ENCODE measurements at places on chromosomes 4 and X.

- DNase-seq, result no peak
Observed at GRCh38 chr4:158819942-158820786, 51.3 kb downstream of the FNIP2 start.

DNA sequence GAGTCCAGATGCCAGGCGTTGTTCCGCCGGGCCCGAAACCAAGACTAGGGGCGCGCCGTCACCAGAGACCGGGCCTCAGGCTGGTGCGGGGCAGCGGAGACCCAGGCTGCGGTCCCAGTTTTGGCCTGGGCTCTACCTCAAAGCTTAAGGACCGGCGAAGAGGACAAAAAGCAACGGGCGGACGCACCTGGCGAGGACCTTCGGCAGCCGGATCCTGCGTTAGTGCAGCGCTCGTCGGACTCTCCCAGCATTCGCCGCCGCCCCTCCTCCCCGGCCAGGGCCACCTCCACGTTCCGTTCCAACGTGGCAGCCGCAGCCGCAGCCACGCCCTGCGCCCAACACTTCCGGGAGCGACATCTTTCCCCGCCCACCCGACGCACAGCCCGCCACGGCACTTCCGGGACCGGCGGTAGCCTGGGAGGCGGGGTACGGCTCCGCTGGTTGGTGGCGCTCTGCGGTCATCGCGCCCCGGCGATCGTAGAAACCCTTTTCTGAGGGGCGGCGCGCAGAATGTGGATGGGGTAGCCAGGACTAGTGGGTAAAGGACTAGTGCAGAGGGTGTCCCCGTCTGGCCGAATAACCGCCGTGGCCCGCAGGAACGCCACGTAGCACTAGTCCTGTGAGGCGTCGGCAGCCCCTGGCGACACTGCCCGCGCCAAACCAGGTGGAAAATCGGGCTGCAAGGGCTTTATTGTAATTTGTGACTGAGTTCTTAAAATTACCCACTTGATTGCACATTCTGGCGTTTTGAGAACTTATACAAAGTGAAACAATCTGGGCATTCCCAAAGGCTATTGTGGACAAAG, at the start of gene SEC31A:
Gene SEC31A (minus strand): TSS at position 253 of the 806 bp plus-strand sequence. CDS start 9,217 bp downstream, outside the sequence.
- peak; percentile 69 for DNase-seq

- DNase-seq, result no peak
Observed at GRCh38 chr4:152696764-152697261, 17.0 kb upstream of the TMEM154 start.

DNA sequence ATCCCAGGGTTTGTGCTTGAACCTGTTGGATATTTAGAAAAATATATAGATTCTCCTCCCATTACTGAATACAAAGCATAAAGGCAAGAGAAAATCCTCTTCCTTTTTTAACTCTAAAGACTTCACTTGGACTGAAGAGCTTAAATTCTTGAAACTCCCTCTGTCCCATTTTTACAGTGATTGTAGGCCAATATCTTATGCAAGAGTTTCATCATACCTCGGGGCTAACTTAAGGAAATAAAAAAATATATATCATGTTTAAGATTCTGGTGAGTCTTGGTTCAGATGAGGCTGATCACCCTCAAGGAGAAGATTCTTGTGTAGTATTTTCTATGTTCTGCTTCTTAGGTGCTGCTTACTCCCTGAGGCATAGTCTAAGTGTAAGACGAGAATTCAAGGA, 1449.6 kb downstream of the C4orf33 start:
- no peak for DNase-seq

- no peak for DNase-seq
Observed at GRCh38 chr4:99722006-99722405, 64.4 kb upstream of the C4orf54 start.

DNA sequence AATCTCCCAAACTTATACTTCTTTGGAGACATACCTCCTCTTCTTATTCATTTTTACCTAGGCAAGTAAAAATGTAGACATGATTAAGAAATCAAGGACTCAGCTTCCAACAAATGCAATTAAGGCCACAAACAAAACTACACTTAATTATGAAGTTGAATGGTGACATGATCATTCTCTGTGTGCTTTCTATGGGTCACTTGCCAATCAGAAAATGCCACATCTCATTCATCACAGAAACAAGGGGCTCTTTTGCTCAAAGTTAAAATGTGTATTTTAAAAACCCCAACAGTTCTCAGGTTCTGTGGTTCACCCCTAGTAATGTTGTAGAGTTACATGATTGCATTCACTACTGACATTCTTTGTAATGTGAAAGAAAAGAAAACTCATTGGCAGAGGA, 273.5 kb downstream of the DCHS2 start:
- DNase-seq, result no peak

DNA sequence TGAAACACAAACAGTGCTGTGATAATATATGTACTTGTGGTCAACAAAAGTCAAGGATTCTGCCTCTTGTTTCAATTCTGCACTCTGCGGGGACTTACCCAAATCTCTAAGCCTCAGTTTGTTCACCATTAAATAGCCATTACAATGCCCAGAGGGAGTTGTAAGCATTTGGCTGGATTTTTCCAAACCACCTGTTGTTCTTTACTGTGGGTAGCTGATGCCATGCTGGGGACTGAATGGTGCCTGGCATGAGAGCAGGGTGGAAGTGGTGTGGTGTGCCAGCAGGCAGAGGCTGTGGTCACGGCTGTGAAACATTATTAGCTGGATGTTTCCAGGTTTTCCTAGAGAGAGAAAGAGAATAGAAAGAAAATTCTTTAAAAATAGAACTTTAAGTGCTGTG, 60.7 kb upstream of the PAK3 start:
- no peak for DNase-seq

- DNase-seq, result peak; percentile 34
Observed at GRCh38 chr4:89737888-89738287, 99.1 kb downstream of the SNCA start.

DNA sequence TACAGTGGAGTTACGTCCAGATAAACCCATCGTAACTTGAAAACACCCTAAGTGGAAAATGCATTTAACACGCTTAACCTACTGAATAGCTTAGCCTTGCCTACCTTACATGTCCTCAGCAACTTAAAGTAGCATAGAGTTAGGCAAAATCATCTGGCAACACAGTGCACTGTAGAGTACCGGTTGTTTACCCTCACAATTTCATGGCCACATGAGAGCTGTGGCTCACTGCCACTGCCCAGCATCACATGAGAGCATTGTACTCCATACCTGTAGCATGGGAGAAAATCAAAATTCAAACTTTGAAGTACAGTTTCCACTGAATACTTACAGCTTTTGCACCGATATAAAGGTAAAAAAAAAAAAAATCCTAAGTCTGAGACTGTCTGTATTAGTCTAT, 40.6 kb downstream of the GUCY1A1 start:
- DNase-seq, result no peak

DNA sequence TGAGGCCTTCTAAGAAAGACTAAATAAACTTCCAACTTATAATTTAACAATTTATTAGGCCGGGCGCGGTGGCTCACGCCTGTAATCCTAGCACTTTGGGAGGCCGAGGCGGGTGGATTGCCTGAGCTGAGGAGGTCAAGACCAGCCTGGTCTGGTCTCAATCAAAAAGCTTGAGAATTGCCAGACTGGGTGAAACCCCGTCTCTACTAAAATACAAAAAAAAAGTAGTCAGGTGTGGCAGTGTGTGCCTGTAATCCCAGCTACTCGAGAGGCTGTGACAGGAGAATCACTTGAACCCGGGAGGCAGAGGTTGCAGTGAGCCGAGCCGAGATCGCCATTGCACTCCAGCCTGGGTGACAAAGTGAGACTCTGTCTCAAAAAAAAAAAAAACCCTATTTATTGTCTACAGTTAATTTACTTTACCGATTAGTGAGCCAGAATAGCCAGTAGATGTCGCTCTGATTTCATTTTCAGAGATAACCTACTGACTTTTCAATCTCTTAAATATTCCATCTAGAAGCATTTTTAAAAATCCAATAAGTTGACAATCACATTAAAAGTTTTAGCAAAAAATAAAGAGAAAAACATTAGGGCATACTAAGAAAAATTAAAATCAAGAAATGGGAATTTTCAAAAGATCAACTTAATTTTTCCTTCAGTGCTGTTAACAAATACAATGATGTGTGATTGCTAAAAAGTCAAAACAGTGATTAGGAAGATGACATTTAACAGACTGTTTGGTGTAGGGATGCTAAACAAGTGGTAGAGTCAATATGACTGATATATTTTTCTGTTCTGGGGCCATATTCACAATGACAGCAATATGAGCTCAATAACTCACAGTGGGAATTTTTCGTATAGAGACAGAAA, 4.3 kb upstream of the SHROOM3 start:
- DNase-seq, result peak; percentile 24

DNA sequence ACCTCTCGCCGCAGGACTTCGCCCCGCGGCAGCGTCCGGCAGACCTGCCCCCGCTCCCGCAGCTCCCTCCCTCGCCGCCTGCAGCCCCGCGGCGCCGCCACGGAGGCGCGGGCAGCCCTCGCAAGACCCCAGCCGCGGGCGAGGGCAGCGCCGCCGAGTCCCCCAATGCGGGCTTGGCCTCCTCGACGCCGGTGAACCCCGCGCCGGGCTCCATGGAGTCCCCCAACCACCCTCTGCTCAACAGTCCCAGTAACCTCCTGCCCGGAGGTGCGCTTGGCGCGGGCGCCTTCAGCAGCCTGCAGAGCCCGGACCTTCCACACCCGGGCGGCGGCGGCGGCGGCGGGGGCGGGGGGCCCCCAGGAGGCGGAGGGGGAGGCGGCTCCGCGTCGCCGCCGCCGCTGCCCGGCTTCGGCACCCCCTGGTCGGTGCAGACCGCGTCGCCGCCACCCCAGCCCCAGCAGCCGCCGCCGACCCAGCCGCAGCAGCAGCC, 1.2 kb downstream of the CPEB2 start:
- no peak for DNase-seq

DNA sequence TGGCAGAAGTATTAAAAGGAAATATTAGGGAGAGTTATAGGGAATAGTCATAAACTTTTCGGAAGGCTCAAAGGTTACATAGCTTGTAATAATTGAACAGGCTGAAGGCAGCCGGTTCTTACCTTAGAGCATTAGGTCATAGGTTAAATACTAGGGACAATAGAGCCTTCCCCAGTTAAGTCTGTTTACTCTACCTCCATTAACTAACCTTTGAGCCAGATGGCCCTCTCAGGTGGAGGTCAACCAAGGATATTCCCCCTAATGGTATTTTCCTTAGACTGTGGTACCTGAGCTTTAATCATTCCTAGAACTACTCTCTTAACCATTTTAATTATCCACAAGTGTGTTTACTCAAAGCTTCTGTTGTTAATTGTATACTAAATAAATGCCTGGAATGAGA, 920.9 kb upstream of the PABPC4L start:
- DNase-seq, result no peak

- DNase-seq, result peak; percentile 87
Observed at GRCh38 chr4:140071806-140072205, 82.2 kb downstream of the MAML3 start.

DNA sequence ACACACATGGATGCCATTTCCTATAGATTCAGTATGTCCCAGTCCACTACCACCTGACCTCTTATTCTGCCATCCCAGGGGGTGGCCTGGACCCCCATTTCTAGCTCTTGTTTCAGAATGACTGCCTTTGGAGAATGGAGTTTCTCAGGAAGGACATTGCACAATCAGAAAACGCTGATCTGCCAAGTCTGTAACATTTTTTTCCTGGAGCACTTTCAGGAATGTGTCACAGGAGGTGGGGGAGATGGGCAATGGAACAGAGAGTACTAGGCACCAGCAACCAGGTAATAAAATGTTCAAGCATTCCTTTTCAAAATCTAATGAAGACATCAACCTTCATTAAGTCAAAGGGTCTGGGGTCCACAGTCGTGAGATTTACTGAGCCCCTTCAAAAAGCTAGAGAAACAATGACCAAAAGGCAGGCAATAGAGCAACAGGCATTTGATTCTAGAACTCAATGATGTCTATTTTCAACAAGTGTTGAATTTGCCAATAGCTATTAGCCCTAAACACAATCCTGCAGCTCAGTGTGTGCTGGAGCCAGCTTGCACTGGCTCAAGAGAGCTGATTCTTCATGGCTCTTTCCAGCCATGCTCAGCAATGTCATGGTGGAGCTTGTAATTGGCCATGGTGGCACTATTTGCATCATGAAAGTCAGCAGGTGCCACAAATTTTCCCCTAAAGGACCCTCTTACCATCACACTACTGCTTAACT, 87.1 kb downstream of the KDR start:
- DNase-seq, result no peak

DNA sequence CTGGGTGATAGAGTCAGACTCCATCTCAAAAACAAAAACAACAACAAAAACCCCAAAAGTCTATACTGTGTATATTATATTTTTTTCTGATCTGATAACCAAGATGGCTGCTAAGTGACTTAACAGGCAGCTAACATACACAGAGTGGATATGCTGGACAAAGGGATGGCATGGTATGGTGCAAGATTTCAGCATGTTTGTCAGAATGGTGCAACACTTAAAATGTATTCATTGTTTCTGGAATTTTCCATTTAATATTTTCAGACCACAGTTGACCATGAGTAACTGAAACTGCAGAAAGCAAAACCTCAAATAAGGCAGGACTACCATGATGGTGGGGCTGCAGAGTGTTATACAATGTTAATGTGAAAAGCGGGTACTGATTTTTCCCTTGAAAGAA, 6.1 kb upstream of the BOD1L1 start:
- no peak for DNase-seq

GRCh38 chrX:24260842-24261550, 52.9 kb downstream of the SUPT20HL2 start:
- DNase-seq, result no peak

DNA sequence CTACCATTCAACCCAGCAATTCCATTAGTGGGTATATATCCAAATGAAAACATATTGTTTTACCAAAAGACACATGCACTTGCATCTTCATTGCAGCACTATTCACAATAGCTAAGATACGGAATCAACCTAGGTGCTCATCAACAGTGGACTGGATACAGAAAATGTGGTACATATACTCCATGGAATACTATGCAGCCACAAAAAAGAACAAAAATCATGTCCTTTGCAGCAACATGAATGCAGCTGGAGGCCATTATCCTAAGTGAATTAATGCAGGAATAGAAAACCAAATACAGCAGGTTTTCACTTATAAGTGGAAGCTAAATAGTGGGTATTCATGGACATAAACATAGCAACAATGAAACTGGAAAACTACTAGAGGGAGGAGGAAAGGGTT, 38.1 kb upstream of the BBS7 start:
- DNase-seq, result no peak

GRCh38 chr4:42605264-42605663, 51.6 kb downstream of the ATP8A1 start:
- DNase-seq, result no peak

GRCh38 chr4:158808399-158808798, 39.6 kb downstream of the FNIP2 start:
- DNase-seq, result no peak

GRCh38 chr4:167581449-167581965, 347.2 kb upstream of the SPOCK3 start:
- DNase-seq, result no peak
